Panc1 (cell line): ENCODE measurements at places on chromosomes 16 and 17. TPM values are rescaled to one million over a fixed set of nuclear protein-coding genes. Genes with fewer than 3 reads are reported as not detected.

DNA sequence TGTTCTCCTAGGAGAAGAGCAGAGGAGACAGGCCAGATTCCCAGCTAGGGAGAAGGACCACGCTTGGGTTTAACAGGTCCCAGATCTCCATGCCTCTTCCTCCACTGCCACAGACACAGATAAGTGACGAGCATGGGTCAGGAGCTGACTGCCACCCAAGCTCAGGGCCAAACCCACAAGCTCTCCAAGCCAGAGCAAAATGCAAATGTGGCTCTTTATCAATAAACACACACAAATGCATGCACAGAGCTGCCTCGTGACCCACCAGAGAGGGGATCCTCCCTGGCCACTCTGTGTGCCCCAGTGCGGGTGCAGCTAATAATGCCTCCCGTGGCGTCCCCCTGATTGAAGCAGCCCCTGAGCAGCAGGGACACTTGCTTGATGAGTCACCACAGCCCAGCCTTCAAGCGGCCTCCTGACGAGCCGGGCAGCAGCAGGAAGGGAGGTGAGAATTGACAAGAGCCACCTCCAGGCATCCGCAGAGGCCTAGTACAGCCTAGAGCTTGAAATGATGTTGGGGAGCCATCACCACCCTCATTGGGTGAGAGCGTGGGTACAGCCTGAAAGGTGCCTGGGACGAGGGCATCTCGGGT, 143.9 kb downstream of the CCDC182 start:
- DNase-seq: no peak

GRCh38 chr16:66003201-66003600, 363.3 kb upstream of the CDH5 start:
- no peak for DNase-seq

GRCh38 chr17:74241847-74242246, 28.5 kb downstream of the TTYH2 start:
- no peak for DNase-seq

GRCh38 chr17:1506649-1507267, 9.7 kb downstream of the INPP5K start:
- DNase-seq: no peak

GRCh38 chr17:74330446-74330845, 4.4 kb downstream of the KIF19 start:
- no peak for DNase-seq

GRCh38 chr17:27396941-27397340, 59.3 kb upstream of the KSR1 start:
- no peak for DNase-seq

DNA sequence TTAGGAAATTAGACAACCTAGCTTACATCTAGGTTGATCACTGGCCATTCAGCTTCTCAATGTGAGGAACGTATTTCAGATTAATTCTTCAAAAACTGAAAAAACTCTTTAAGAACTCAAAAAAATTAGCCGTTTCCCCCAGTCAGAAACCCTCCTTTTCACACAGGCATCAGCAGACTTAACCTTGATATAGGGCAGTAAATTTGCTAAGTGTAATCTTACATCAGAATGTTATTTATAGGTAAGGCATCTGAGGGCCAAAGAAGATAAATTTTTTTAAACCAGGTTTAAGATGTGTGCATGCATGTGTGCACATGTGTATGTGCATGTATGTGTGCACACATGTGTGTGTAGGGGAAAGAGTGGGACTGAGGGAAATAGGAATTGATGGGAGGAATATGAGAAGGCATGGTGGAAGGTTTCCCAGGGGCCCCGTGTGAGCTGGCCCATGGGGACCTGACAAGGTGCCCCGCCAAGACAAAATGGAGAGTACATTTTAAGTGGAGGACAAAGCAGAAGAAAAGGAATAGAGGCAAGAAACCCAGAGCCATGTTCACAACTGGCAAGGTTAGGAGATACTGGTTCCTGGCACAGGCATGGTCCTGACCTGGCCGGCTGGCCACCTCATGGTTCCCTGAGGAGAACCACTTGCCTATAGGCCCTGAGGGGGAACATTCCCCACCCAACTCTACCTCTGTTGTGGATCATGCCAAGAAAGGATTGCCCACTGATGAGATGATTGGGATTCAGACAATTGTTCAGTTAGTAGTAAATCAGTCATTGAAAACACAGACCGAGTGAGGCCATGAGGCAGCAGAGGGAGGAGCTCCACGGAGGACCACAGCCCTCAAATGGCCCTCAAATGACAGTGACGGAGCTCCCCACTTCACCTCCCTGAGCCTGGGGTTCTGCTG, 33.0 kb downstream of the TEX2 start:
- no peak for DNase-seq

DNA sequence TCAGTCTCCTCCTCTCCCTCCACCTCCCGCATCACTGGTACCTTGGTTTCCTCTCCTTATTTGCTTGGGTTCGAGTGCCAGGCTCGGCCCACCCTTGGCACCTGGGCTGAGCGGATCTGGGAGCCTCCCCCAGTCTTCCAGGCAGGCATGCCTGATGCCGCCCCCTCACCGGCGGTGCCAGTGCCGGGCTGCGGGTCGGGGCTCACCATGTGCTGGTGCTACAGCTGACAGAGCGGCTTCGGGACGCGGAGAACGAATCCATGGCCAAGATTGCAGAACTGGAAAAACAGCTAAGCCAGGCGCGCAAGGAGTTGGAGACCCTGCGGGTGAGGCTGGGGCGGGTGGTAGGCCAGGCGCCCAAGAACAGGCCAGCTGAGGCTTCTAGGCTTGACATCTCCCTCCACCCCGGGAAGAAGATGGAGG, 19.2 kb downstream of the FMNL1 start:
- DNase-seq: no peak

GRCh38 chr17:14295676-14296075, 5.2 kb upstream of the HS3ST3B1 start:
- no peak for DNase-seq

GRCh38 chr17:30981531-30982519, 11.0 kb downstream of the RNF135 start:
- no peak for DNase-seq

DNA sequence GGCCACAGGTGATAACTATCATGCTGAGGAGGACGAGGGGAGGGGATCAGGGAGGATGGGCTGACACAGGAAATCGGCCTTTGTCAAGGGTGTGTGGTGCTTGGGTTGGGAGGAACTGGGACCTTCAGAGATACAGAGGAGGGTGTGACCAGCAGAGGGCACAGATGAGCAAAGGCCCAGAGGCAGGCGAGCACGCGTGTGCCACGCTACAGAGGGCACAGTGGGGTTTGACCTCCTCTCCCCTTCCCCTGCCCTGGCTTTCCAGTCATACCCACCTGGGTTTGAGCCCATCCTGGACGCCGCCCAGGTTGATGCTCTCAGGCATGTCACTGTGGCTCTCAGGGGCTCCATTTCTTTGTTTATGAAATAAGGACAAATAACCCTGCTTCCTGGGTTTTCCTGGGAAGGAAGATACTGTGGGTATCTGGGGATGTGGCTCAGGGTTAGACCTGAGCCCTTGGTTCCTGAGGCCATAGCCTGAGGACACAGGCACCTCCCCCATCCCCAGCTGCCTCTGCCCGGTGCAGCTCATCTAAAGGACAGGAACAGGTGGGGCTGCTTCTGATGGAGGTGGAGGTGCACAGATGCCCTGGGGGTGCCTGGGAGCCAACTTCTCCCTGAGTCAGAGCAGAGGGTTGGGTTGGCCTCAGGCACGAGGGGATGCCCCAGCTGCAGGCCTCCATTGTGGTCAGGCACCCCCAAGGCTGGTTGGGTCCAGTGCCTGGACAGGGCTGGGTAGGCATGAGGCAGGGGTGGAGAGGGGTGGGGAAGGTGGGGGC, 51.8 kb downstream of the BEAN1 start:
- peak; percentile 39 for DNase-seq

Gene PDIA2
- total RNA-seq: 1.1 TPM

Gene CHRNB1
- total RNA-seq: 14.3 TPM

Gene CPHXL2
- total RNA-seq: not detected
